ENCODE measurements at places on chromosomes 2 and 18.

DNA sequence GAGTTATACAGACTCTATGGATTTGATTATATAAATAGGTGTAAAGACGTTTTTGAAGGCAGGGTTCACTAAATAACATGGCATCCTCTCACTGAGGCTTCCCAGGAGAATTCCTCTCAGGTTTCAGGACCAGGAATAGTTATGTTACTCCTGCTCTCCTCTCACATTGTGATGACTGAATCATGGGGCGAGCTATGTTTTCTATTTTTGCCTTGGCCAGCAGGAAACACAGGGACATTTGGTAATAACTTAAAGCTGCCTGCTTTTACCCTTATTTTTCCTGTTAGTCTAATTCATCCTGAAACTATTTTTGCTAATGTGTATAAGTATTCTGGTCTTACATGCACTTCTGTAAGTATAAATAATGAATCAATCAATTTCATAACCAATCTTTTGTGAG, 115.3 kb upstream of the ITGB6 start:
- DNase-seq: no peak

GRCh38 chr2:46487667-46488335, 8.4 kb downstream of the TMEM247 start:
- DNase-seq: peak; percentile 92

DNA sequence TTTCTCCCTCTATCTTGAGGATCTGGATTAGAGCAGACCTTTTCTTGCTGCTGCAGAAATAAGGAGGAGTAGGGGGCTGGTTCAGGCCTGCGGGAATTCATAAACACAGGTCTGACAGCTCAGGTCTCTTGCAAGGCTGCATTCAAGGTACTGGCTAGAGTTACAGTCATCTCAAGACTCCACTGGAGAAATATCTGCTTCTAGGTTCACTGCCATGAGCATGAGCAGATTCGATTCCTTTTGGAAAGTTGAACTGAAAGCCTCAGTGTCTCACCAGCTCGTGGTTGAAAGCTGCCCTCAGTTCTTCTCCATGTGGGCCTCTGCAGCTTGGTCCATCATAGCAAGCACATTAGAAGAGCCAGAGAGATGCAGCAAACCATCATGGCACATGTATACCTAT, 124.4 kb upstream of the SETBP1 start:
- no peak for DNase-seq

DNA sequence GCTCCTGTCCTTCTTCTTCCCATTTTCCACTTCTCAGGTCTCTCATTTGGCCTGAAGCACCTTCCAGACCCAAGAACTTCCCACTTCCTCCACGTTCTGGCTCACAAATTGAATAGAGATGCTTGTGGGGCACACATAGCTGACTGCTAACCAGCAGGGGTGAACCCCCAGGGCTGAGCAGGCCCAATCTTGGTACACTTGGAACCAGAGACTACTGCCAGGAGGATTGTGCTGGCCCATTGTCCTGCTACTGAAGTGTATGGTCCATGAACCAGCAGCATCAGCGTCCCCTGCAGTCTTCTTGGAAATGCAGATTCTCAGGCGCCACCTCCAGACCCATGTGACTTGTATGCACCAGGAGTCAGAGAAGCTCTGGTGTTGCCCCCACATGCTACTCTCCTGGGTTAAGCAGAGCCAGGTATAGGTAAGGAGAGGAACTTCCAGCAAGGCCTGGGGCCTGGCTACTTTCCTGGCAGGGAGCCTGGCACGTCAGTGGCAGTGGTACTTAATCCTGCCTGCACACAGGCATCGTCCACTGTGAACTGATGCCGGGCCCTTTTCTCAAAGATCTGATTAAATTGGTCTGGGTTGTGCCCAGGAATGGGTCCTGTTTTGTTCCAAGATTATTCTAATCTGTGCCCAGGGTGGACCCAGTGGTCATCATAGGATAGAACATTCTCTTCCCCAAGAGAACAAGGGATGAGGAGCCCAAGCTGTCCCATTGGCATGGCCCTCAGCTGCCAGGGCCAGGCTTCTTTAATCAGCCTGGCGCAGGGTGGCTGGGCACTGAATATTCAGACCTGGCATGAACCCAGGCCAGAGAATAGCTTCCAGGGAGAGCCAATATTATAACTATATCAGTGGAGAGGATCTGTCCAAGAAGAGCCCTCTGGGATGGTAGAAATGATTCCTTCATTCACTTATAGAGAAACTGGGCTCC, 248.7 kb downstream of the SOX11 start:
- DNase-seq: no peak

GRCh38 chr2:57552885-57553284, 493.7 kb upstream of the VRK2 start:
- DNase-seq: no peak

Measured in posterior vena cava (tissue), 2 donors.